ENCODE measurements at places on chromosomes 2 and 18. TPM values are rescaled to one million over a fixed set of nuclear protein-coding genes. Genes with fewer than 3 reads are reported as not detected.

The PLGLB2 gene
- not detected for total RNA-seq

The PXDN gene
- 97.5 TPM for total RNA-seq

The TCF23 gene
- not detected for total RNA-seq

The ANO7 gene
- 0.27 TPM for total RNA-seq

The RFTN2 gene
- total RNA-seq = 9.3 TPM

The CD8B2 gene
- not detected for total RNA-seq

The ALPI gene
- not detected for total RNA-seq

The TMEM247 gene
- total RNA-seq = not detected

The LAMA3 gene
- 34.2 TPM for total RNA-seq

The GAD1 gene
- 5.5 TPM for total RNA-seq

- H3K4me1 ChIP-seq = peaks cover 40% of the 10 kb centered on the region
- H3K36me3 ChIP-seq = no peaks in the 10 kb centered on the region
- no peaks in the 10 kb centered on the region for H3K27me3 ChIP-seq
- no peak for DNase-seq
Measured at GRCh38 chr2:144455987-144456386, 63.9 kb downstream of the ZEB2 start.

DNA sequence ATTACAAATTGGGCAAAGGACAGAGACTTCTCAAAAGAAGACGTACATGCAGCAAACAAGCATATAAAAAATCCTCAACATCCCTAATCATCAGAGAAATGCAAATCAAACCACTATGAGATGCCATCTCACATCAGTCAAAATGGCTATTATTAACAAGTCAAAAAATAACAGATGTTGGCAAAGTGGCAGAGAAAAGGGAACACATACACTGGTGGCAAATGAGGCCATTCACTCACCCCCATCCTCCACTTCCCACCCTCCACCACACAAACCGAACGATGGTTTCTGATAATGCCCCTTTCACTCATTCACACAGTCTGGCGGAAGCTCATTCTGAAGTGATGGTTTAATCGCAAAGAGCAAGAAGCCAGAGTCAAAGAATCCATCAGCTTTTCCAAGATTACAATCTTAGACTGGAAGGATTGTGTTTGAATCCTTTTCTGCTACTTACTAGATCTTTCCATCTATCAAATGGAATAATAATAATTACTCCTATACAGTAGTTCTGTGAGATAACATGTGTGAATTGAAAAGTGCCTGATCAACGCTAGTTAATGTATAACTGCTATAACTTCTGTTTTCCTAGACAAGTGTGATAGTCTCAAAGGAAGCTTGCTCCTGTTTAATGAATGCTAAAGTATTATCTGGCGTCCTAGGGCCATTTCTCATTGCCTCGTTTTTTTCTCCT, 16.9 kb upstream of the CD28 start:
- no peak for DNase-seq
- H3K4me3 ChIP-seq = no peak overlapping the region
- H3K36me3 ChIP-seq = no peaks in the 10 kb centered on the region
- no peaks in the 10 kb centered on the region for H3K27me3 ChIP-seq

GRCh38 chr2:138760676-138761075, 19.5 kb downstream of the NXPH2 start:
- no peak overlapping the region for H3K4me3 ChIP-seq
- no peaks in the 10 kb centered on the region for H3K36me3 ChIP-seq
- no peaks in the 10 kb centered on the region for H3K4me1 ChIP-seq

DNA sequence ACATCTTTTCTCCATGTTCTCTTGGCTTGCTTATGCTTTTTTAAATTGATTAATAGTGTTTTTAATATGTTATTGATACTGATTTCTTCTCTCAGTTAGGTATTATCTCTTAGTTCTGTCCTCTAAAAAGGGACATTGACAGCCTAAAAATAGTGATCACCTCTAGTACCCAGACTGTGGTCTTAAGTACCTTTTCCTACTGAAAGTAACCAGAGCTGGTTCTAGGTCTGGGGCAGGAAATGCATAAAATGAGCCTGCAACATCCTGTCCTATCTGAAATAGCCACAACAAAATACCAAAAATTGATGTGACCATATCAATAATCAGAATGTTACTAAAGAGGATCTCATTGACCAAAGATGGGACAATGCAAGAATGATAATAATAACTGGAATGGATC, 113.3 kb downstream of the DNAH6 start:
- H3K27ac ChIP-seq = no peak overlapping the region
- H3K4me3 ChIP-seq = no peak overlapping the region
- no peaks in the 10 kb centered on the region for H3K4me1 ChIP-seq
- no peaks in the 10 kb centered on the region for H3K36me3 ChIP-seq
- no peaks in the 10 kb centered on the region for H3K27me3 ChIP-seq

DNA sequence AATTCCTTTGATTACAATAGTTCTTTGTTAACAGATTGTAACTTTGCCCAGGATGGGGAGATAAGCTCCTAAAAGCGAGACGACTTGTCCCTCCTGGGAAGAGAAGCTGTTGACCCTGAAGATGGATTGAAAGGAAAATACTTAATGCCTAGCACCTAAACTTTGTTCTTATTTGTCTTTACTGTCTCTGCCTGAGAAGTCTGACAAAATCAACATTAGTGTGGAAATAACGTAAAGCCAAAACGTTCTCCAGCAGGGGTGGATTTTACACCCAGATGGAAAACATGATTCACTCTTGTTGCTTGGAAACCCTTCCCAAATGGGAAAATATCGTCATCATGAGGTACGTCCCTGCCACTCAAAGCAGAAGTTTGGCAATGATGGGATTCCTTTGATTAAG, 450.1 kb downstream of the SLC4A3 start:
- H3K27ac ChIP-seq = peak overlapping the region; percentile 85
- H3K27me3 ChIP-seq = no peaks in the 10 kb centered on the region
- peak overlapping the region; percentile 49 for H3K4me3 ChIP-seq
- DNase-seq = no peak

GRCh38 chr18:31487246-31488015, 10.5 kb upstream of the DSG2 start:
- no peak for DNase-seq
- H3K27me3 ChIP-seq = no peaks in the 10 kb centered on the region
- H3K4me1 ChIP-seq = no peaks in the 10 kb centered on the region

DNA sequence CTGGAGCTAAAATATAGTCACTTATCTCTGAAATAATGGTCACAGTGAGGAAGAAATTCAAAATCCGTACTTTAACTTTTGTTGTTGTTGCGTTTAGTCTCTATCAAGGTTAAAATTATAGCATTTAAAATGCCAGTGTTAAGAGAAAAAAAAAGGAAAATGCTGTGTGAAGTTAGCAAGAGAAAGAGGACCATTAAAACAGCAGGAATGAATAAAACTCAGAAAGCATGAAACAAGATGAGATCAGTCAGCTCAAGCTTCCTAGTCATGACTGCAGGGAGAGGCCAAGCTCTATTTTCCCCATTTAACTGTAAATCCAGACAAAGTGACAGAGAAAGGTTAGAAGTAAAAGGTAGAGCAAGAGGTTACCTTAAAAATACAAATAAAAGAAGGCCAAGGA, 281.7 kb upstream of the ATP5MC3 start:
- H3K4me3 ChIP-seq = no peak overlapping the region
- no peaks in the 10 kb centered on the region for H3K36me3 ChIP-seq
- no peaks in the 10 kb centered on the region for H3K4me1 ChIP-seq
- H3K27me3 ChIP-seq = no peaks in the 10 kb centered on the region

DNA sequence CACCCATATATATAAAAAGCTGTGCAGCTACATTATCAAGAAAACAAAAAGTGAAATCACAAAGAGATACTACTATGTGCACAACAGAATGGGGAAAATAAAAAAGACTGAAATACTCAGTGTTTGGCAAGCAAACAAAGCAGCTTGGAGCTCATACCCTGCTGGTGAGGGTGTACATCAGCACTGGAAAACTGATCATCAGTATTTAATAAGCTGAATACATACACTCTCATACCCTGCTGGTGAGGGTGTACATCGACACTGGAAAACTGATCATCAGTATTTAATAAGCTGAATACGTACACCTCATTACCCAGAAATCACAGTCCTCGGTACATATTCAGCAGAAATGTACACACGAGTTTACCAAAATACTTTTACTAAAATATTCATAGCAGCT, 220.8 kb downstream of the SPP2 start:
- no peaks in the 10 kb centered on the region for H3K4me1 ChIP-seq
- no peaks in the 10 kb centered on the region for H3K27me3 ChIP-seq
- H3K27ac ChIP-seq = no peak overlapping the region

- DNase-seq = no peak
- peaks cover 8% of the 10 kb centered on the region for H3K4me1 ChIP-seq
- no peak overlapping the region for H3K4me3 ChIP-seq
- H3K36me3 ChIP-seq = no peaks in the 10 kb centered on the region
Measured at GRCh38 chr18:60873708-60874107, 459.5 kb upstream of the CDH20 start.

DNA sequence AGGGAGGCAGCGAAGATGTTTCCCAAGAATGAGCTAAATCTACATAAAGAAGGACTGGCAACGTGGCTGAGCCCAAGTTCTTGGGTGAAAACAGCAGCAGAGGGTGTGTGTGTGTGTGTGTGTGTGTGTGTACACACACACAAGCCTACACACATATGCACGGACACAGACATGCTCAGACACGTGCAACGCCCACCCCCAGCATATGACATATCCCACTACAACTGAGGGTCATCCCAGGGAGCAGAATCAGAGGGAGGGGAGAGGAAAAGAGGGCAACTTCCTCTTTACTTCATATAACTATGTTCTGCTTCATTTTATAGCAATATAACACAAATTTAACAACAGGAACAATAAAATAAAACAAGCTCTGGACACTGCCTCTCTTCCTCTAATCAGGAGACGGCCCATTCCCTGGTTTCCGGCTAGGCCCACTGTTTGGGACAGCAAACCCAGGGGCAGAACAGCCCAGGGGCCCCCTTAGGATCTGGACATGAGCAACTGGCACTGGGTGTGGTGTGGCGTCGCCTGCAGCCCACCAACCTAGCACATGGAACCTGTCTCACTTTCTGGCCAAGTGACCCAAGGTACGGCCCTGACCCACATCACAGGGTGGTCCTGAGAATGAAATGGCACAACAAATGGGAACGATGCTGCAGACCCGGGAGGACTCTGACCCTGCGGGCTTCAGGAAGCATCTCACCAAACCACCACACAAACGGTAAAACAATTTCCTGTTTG, 25.0 kb downstream of the FAM178B start:
- DNase-seq = no peak
- H3K4me3 ChIP-seq = no peak overlapping the region
- H3K27ac ChIP-seq = no peak overlapping the region
- H3K36me3 ChIP-seq = no peaks in the 10 kb centered on the region
- no peaks in the 10 kb centered on the region for H3K4me1 ChIP-seq

DNA sequence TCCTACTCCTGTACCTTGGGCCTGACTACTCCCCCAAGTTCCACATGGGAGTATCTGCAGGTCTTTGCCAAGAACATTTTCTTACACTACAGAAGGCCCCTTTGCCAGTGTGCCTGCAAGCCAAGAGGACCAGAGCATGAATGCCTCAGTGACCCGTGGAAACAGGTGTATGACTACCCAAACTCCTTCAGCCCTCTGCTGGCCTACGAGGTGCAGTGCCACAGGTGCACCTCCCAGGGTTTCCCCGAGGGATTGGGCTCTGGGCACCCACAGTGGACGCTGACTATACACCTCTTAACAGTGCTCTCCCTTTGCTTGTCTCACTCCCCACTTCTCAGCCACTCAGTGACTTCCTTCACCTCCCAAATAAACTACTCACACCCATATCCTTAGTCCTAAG, 91.4 kb downstream of the COL6A3 start:
- H3K27me3 ChIP-seq = no peaks in the 10 kb centered on the region
- no peaks in the 10 kb centered on the region for H3K36me3 ChIP-seq
- H3K4me1 ChIP-seq = peaks cover 29% of the 10 kb centered on the region

GRCh38 chr2:178529194-178529593, 48.9 kb downstream of the PLEKHA3 start:
- peaks cover 7% of the 10 kb centered on the region for H3K36me3 ChIP-seq

DNA sequence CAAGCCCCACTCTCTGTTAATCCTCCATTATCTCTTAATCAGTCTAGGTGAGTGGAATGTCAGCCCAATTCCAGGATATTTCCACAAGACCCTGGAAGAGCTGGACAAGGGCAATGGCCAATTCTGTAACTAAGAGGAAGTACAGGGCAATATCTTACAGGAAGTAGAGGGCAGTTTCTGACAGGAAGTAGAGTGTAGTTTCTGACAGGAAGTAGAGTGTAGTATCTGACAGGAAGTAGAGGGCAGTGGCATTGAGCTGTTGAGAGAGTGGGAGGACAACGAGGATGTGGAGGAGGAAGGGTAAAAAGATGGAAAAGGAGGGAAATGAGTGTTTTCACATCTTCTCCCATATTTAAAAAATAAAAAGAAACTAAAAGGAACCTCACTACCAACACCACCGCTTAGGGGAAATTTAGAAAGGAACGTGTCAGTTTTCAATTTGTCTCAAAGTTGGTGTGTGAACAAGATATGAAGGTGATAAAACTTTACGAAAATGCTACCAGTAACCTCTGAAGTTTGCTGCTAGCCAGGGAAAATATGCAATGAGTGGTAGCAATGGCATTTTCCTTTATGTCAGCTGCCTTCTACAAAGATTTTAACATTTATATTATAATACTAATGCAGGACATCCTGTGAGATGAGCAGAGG, 430.9 kb upstream of the HNRNPA3 start:
- no peak for DNase-seq
- H3K36me3 ChIP-seq = no peaks in the 10 kb centered on the region
- no peak overlapping the region for H3K4me3 ChIP-seq
- H3K4me1 ChIP-seq = peaks cover 17% of the 10 kb centered on the region
- H3K27me3 ChIP-seq = no peaks in the 10 kb centered on the region
- H3K27ac ChIP-seq = no peak overlapping the region

GRCh38 chr2:134258684-134259388, 5.0 kb downstream of the MGAT5 start:
- H3K4me3 ChIP-seq = no peak overlapping the region
- no peaks in the 10 kb centered on the region for H3K27me3 ChIP-seq
- peaks cover 50% of the 10 kb centered on the region for H3K4me1 ChIP-seq
- H3K36me3 ChIP-seq = no peaks in the 10 kb centered on the region
- peak overlapping the region; percentile 36 for H3K27ac ChIP-seq

GRCh38 chr18:50190236-50190635, 4.7 kb downstream of the MYO5B start:
- H3K4me3 ChIP-seq = no peak overlapping the region
- no peaks in the 10 kb centered on the region for H3K27me3 ChIP-seq
- no peak for DNase-seq
- H3K27ac ChIP-seq = no peak overlapping the region
- H3K36me3 ChIP-seq = no peaks in the 10 kb centered on the region

DNA sequence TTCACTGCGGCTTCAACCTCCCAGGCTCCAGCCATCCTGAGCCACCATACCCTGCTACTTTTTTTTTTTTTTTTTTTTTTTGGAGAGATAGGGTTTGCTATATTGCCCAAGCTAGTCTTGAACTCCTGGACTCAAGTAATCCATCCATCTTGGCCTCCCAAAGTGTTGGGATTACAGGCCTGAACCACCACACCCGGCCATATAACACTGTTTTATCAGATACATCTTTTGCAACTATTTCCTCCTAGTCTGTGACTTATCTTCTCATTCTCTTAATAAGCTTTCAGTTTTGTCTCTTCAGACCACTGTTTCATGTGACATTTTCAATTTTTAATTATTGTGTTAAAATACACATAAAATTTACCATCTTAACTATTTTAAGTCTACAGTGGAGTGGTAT, 35.7 kb upstream of the FAM117B start:
- no peaks in the 10 kb centered on the region for H3K36me3 ChIP-seq
- no peak overlapping the region for H3K4me3 ChIP-seq
- no peaks in the 10 kb centered on the region for H3K27me3 ChIP-seq
- H3K27ac ChIP-seq = no peak overlapping the region

Data from thoracic aorta (tissue), 2 donors.